ENCODE measurements at places on chromosomes 3 and 15.
A peak's percentile ranks its signal among the peaks of the same experiment; 100 is the strongest.

- no peak for DNase-seq
These were observed 47.0 kb downstream of the OXNAD1 start for GRCh38 chr3:16311960-16312451.

GRCh38 chr3:122676759-122677158 is 3.9 kb upstream of the PARP14 start:
- DNase-seq: no peak

DNA sequence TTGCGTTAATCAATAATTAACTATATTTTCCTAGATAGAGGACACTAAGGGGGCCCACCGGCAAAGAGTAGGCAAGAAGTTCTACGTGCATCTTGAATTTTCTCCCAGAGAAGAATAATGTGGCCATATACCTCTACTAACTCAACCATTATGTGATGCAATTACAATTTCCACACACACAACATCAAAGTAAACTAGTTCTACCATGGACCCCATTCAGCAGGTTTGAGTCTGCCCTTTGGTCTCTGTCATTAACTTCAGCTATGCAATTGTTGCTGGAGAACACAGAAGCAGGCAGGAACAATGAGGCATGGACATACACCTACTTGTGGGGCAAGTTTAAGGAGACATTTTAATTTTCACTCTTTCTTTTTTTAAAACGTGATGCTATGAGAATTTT is 705.9 kb downstream of the PDCD6IP start:
- DNase-seq: no peak

- no peak for DNase-seq
These were observed 170.4 kb downstream of the FHIT start for GRCh38 chr3:61080737-61081445.

DNA sequence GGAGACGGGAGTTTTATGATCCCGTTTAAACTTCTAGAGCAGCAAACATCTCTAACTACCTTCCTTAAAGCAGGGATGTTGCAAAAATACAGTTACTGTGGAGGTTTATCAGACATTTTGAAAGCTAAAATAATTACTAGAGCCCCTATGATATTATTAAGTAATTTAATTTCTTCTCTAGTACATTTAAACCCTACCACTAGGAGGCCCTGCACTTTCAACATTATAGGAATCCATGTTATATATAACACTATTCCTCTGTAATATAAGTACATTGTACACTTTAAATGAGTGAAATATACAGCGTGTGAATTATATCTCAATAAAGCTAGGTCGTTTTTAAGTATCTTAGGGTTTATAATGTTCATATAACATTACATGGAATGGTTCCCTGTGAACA is 11.5 kb downstream of the SETMAR start:
- no peak for DNase-seq

DNA sequence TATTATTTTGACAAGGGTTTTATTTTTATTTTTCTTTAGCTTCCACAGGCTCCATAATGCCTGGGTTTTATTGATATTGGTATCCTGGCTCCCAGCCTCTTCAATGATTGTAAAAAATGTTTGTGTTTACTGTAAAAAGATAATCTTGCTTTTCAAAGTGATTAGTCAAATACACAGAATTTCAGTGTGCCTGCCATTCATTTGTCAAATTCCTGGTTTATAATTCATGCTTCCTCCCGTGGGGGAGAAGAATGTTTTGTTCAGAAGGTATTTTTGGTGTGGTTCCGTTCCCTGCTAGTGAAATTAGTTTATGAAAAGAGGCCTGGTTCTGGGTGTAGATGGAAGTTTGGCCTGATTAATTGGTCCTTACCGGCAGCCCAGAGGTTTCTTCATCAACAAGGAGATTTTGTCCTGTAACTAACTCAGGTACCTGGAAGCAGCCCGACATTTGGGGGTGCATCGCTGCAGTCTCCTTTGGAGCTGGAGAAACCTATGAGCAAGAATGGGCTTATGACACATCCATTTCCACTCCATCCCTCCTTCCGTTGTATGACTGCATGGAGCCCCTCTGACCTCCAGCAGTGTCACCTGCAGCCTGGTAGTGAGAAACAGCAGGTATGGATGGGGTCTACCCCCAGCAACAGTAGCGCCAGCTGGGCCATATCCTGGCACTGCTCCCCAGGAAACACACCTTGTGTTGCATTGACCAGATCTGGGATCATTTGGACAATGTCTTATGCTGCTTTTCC is 101.5 kb downstream of the PGPEP1L start:
- DNase-seq: peak; percentile 74

DNA sequence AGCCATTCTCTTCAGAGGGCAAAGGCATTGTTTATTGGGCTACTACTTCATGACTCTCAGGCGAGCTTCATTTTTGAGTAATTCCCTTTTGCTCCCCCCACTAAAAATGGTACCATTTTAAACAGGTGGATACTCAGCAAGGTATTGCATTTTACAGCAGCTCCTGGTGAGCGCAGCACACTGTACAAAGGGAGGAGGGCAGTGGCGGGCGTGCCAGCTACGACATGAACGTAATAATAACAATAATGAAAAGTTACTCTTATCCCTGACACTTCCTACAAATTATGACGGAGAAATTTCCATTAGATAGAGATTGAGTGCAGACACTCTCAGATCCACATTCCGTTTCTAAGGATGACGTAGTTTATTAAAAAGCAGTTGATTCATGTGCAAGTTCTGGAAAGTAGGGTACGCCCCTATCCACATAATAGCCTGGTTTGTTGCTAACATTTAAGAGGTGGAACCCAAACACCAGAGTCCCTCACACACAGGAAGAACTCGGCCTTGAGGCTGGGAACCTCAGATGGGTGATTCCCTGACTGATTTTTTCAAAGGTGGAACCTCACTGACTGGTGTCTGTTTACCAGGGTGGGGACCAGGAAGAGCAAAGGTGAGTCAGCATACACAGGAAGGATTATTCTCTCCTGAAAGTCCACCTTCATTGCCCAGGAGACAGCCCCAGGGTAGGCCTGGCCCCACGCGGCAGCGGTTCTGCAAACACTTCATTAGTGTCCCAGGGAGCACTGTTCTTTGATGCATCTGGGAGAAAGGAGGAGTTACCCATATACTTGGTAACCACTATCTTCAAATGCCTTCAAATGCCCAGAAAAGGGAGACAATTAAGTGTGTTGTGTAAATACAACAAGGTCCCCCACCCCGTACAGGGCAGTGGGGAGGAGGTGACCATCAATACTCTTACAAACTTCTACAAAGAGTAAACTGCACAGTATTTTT is 69.9 kb downstream of the LDHAL6B start:
- no peak for DNase-seq
